ENCODE measurements at places on chromosomes 2 and 18.

- no peak for DNase-seq
These were observed 134.8 kb downstream of the EIPR1 start for GRCh38 chr2:3242747-3243369.

- DNase-seq: no peak
These were observed 53.1 kb downstream of the OLA1 start for GRCh38 chr2:174195253-174195652.

DNA sequence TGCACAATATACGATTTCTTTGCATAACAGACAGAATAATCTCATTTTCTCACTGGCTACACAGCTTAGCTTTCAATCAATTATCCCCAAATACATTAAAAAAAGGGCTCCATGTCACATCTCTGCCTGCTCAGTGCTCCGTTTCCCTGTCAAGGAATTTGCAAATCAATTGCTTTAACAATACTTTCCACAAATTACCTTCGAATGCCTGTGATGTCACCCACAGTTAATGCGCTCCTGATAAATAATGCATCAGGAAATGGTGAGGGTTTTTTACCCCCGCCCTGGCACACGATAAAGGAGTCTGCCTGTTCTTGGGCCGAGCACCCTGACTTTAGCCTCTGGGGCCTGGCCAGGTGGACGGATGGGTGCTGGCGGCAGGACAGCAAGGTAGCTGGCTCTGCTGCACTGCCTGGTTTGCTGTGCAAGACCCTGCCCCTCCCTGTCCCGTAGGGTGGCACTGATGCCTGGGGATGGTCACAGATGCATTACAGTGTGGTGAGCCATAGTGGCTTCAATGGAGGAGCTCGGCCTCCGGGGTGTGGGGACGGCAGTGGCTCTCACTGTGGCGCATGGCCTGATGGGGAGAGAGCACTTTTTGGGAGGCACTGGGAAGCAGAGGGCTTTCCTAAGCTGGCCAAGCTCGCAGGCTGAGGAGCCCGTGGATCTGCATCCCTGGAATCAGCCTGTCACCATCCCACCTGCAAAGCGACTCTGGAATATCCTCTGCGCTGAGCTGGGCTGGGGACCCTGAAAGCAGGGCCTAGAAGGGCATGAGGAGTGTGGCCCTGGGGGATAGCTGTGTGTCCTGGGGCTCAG, 88.3 kb upstream of the HS6ST1 start:
- no peak for DNase-seq

- DNase-seq: no peak
These were observed 236.7 kb downstream of the TCF4 start for GRCh38 chr18:55351241-55351691.

- DNase-seq: peak; percentile 45
These were observed 6.8 kb upstream of the PXDN start for GRCh38 chr2:1750933-1751766.
